ENCODE measurements at places on chromosomes 13 and 19.

DNA sequence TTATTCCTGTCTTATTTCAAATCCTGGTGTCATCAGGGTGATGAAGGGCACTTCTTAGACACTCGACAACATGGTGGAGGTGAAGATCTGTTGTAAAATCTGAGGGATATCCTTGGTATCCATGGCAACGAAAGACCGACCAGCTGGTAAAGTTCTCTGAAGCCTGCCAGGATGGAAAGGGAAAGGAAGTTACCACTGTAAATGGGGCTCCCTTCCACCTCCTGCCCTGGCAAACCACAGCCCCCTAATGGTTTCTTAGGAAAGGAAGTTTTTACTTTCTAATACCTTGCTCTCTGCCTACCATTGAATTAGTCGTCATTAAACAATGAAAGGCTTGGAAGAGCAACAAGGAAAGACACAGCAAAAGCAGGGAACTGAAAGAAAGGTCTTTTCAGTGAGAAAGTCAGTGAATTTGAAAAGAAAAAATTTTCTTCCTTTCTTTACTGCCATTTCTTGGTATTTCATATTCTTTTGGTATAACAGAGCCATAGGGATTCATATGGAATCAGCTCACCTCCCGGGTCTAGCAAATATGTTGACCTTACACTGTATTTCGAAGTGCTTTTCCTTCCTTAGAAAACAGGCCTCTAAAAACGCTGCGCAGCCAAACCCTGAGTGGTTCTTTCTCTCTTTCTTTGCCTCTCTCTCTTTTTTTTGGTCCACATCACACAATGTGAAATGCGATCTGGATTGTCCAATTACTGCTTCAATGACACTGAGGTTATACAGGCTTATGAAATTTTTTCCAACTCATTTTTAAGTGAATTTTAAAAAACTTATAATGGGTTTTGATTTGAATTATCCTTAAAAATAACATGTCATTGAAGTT is 111.0 kb downstream of the RGCC start:
- DNase-seq, result no peak

GRCh38 chr13:23160638-23161480 is 19.9 kb upstream of the SGCG start:
- DNase-seq, result no peak

- DNase-seq, result no peak
These were observed 2.5 kb downstream of the ITM2B start for GRCh38 chr13:48235341-48236135.

DNA sequence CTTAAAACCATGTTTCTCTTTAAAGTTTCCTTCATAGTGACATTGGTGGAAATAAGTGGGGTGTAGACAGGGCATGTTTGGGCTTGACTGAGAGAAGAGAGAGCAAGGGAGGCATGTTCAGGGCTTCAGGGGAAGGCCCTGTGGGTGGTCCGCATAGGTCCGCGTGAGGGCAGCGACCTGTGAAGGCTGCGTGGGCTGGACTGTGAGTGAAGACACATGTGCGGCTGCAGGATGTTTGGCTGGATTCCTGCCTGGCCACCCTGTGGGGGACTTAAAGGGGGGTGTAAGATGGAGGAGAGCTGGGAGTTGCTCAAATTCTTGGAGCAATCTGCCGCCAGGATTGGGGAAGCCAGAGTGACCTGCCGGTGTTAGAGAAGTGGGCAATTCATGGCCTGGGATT is 23.8 kb upstream of the KLF12 start:
- DNase-seq, result no peak

DNA sequence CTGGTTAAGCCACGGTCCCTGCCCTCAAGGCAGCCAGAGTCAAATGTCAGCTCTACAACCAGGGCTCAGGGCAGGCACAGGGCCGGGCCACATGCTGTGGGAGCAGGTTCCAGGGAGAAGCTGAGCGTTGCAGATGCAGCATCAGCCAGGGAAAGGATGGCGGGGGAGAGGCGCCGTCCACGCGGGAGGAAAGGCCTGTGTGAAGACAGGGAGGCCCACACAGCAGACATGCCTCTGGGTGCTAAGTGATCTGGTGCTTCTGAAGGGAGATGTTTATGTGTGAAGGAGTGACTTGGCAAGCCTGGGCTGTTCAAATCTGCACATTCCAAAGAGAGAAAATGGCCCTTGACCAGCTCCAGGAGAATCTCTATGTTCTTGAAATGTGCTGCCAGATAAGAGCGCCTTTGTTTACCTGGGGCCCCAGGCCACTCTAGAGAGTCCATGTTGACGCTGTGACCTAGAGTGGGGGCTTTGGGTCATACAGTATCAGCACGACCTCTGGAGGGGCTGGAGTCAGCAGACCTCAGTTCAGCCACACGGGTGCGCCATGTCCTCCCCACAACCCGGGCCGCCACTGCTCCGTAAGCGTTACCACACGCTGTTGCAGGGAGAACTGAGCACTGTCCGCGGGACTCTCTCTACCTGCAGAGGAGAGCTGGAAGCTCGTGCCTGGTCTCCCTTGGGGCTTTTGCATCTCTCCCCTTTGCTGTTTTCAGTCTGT is 15.9 kb upstream of the ATF5 start:
- DNase-seq, result no peak

- DNase-seq, result peak; percentile 27
These were observed 848 bp upstream of the CEBPA start for GRCh38 chr19:33302974-33303790.

GRCh38 chr19:4933528-4933927 is 24.2 kb downstream of the UHRF1 start:
- DNase-seq, result no peak

GRCh38 chr19:12331211-12331941 is 2.1 kb downstream of the ZNF563 start:
- DNase-seq, result peak; percentile 43

DNA sequence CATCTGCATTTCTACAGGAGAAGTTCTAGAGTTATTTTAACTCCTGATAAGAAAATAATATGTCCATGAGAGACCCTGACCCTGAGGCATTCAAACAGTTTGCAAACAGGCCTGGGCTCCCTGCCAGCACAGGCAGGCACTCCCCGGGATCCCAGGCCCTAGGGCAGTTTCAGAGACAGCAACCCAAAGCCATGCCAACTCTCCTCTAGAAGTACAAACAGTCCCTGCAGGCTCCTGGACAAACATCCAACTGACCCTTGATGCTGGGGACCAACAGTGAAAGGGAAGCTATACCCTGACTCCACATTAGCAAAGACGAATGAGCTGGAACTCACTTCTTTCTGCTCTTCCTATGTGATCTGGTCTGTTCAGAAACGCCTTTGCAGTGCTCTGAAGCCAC is 44.8 kb downstream of the CCDC70 start:
- no peak for DNase-seq

DNA sequence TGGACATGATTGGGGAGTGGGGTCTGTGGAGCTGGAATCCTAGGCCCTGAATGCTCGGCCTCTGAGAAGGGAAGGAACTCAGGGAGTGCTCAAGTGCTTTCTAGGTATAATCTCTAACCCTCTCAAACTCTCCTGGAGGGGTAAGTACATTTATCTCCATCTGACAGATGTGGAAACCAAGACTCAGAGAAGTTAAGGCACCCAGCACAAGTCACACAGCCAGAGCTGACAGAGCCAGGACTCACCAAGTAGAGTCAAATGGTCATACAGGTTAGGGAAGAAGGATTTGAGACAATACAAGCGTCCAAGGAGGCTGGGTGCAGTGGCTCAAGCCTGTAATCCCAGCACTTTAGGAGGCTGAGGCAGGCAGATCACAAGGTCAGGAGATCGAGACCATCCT is 12.9 kb upstream of the LYPD3 start:
- DNase-seq, result no peak

DNA sequence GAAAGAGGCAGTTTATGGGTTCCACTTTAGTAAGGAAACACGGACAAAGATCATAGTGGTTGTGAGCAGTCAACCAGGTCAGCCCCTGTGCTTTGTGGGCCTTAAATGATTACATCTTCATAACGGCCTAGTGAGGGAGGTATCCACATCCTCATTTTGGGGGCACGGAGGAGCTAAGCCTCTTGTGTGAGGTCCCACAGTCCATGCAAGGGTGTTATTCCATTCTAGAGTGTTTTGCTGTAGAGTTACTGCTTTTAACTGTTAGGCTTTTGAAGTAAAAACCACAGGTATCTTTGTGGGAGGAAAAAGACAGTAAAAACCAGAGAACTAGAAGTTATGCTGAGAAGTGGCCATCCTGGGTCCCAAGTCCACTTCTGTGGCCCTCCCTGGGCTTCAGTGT is 4.0 kb downstream of the NOP53 start:
- no peak for DNase-seq

- DNase-seq, result no peak
These were observed 345.3 kb downstream of the ENOX1 start for GRCh38 chr13:43441464-43441863.

DNA sequence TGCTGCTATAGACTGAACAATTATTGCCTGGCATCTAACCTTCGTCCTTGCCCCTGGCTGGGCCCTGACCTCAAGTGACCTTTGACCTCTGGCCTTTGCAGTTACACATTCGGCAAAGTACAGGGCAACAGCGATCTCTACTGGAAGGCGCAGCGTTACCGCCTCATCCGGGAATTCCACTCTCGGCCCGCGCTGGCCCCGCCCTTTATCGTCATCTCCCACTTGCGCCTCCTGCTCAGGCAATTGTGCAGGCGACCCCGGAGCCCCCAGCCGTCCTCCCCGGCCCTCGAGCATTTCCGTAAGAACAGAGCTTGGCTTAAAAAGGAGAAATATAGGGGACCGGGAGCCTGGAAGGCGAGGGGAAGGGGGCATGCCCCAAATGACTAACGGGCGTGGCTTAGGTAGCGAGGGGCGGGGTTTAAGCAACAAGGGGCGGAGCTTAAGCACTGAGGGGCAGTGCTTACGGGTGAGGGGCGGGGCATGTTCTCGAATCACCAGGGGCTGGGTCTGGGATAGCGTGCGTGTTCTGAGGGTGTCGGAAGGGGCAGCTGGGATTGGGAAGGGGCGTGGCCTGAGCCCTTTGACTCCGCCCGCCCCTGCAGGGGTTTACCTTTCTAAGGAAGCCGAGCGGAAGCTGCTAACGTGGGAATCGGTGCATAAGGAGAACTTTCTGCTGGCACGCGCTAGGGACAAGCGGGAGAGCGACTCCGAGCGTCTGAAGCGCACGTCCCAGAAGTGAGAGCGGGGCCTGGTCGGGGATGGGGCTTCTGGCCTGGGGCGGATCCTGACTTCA is 52.7 kb downstream of the TRPM4 start:
- peak; percentile 44 for DNase-seq

DNA sequence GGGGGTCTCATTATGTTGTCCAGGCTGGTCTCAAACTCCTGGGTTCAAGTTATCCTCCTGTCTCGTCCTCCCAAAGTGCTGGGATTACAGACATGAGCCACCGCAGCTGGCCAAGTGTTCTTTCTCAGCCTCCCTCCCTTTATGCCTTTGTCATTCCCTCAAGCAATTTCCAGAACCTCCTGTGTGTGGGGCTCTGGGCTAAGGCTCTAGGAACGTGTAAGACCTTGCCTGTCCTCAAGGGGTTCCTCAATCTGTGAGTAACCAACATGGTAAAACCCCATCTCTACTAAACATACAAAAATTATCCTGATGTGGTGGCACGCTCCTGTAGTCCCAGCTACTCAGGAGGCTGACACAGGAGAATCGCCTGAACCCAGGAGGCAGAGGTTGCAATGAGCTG is 15.5 kb upstream of the SPACA4 start:
- DNase-seq, result no peak

GRCh38 chr19:13848798-13849676 is 27.9 kb upstream of the NANOS3 start:
- DNase-seq, result no peak

- DNase-seq, result no peak
These were observed 1462.4 kb downstream of the UQCRFS1 start for GRCh38 chr19:27750391-27751043.

Measured in activated T-cell treated with anti-CD3 and anti-CD28 coated beads, Interleukin-2, amount 50 U/mL, for 1 hour (primary cell).